GM12878 (cell line): ENCODE measurements at places on chromosomes 12 and 14. TPM values are rescaled to one million over a fixed set of nuclear protein-coding genes. Genes with fewer than 3 reads are reported as not detected.

Gene COL2A1
- total RNA-seq: 0.66 and 0.67 TPM in 2 replicates

GRCh38 chr14:88380405-88380804, 5.1 kb upstream of the SPATA7 start:
- no peaks in the 10 kb centered on the region for H3K36me3 ChIP-seq
- H3K4me1 ChIP-seq: no peaks in the 10 kb centered on the region
- H3K27me3 ChIP-seq: no peaks in the 10 kb centered on the region; the same call in 1 of the 2 replicates
- H3K27ac ChIP-seq: no peak overlapping the region
- DNase-seq: no peak

- H3K4me1 ChIP-seq: peaks cover 1% of the 10 kb centered on the region; the same call in 1 of the 2 replicates
- no peaks in the 10 kb centered on the region for H3K36me3 ChIP-seq
- H3K4me3 ChIP-seq: no peak overlapping the region
- DNase-seq: no peak
- H3K27ac ChIP-seq: no peak overlapping the region
- no peaks in the 10 kb centered on the region for H3K27me3 ChIP-seq
Observed at GRCh38 chr14:49945448-49946319, 52.8 kb downstream of the ARF6 start.

Gene FSCB
- total RNA-seq: not detected in 2 replicates

Gene KRT72
- not detected in 2 replicates for total RNA-seq

GRCh38 chr12:130161261-130162243, 712 bp upstream of the FZD10 start:
- H3K36me3 ChIP-seq: no peaks in the 10 kb centered on the region
- H3K27me3 ChIP-seq: no peaks in the 10 kb centered on the region
- no peak overlapping the region for H3K27ac ChIP-seq
- no peaks in the 10 kb centered on the region for H3K4me1 ChIP-seq

DNA sequence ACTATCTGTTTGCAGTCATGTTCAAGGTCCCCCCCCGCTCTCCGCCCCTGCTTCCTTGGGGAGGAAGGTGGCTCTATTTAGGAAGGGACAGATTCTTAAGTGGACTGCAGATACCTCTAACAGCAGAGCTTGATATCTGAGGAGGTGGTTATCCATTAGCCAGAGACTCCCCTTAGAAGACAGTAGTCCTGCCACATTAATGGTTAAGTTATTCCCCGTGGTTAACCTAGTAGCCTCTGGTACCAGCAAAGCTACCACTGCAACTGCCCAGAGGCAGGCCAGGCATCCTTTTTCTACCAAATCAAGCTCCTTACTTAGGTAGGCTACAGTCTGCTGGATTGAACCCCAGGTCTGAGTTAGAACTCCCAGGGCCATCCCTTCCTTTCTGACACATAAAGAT, 162.1 kb upstream of the AVPR1A start:
- no peaks in the 10 kb centered on the region for H3K4me1 ChIP-seq
- H3K36me3 ChIP-seq: no peaks in the 10 kb centered on the region
- DNase-seq: no peak
- H3K27me3 ChIP-seq: no peaks in the 10 kb centered on the region

- DNase-seq: no peak
- H3K27me3 ChIP-seq: no peaks in the 10 kb centered on the region
- no peaks in the 10 kb centered on the region for H3K36me3 ChIP-seq
- H3K27ac ChIP-seq: no peak overlapping the region
Observed at GRCh38 chr12:95179011-95179410, 38.3 kb downstream of the FGD6 start.

Gene FLRT2
- 0.03 and 0.05 TPM in 2 replicates for total RNA-seq

GRCh38 chr14:71487941-71488340, 444.3 kb upstream of the RGS6 start:
- no peaks in the 10 kb centered on the region for H3K27me3 ChIP-seq
- DNase-seq: no peak
- H3K4me3 ChIP-seq: no peak overlapping the region
- H3K4me1 ChIP-seq: peaks cover 17% of the 10 kb centered on the region
- H3K36me3 ChIP-seq: peaks cover 2% of the 10 kb centered on the region

GRCh38 chr14:65258391-65258790, 154.1 kb upstream of the FUT8 start:
- no peak overlapping the region for H3K27ac ChIP-seq
- no peaks in the 10 kb centered on the region for H3K4me1 ChIP-seq
- no peaks in the 10 kb centered on the region for H3K36me3 ChIP-seq
- no peak for DNase-seq
- no peak overlapping the region for H3K4me3 ChIP-seq

DNA sequence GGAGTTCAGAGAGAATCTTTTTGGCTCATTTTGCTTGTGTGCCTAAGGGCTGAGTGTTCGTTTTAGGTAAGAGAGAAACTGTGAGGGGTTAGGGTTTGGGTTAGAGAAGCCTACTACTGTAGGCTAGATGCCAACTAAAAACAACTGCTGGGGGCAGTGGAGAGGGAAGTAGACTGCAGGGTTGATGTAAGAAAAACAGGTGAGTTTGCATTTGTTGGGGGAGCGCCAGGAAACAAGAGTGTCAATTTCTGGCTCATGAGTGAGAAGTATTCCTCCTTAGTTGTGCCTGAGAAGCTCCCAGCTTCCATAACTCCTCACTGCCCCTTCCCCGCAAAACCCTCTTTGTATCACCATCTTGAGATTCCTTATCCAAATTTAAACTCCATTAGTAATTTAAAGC, 92.3 kb downstream of the DERA start:
- H3K36me3 ChIP-seq: no peaks in the 10 kb centered on the region; the same call in 1 of the 2 replicates
- H3K4me1 ChIP-seq: no peaks in the 10 kb centered on the region
- DNase-seq: no peak

GRCh38 chr12:25266497-25266896, 15.8 kb upstream of the KRAS start:
- no peak for DNase-seq
- no peak overlapping the region for H3K27ac ChIP-seq
- H3K4me1 ChIP-seq: peaks cover 24% of the 10 kb centered on the region
- no peaks in the 10 kb centered on the region for H3K27me3 ChIP-seq
- no peak overlapping the region for H3K4me3 ChIP-seq
- no peaks in the 10 kb centered on the region for H3K36me3 ChIP-seq

DNA sequence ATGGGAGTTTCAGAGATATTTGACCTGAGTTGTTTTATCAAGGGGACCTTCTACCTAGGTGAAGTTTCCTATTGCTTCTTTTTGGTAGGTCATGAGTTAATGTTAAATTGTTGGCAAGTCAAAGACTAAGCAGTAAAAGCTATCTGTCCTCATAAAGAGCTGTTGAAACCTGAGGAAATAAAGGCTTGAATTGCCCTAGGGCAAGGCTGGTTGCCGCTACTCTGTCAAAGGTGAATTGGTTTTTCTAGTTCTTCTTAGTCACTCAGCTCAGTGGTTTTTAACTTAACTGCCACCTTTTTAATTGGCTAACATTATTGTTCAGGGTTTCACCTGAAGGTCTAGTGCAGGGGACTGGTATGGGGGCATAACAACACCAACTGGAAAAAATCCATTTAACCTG, 441.6 kb upstream of the FBXO33 start:
- no peaks in the 10 kb centered on the region for H3K36me3 ChIP-seq
- peaks cover 3% of the 10 kb centered on the region for H3K4me1 ChIP-seq
- no peak overlapping the region for H3K4me3 ChIP-seq
- H3K27ac ChIP-seq: no peak overlapping the region

- H3K27ac ChIP-seq: no peak overlapping the region
- H3K4me1 ChIP-seq: no peaks in the 10 kb centered on the region
- no peaks in the 10 kb centered on the region for H3K27me3 ChIP-seq
- H3K4me3 ChIP-seq: no peak overlapping the region
Observed at GRCh38 chr12:55631056-55631455, 5.6 kb upstream of the OR10P1 start.

Gene GPR84
- 3.7 and 4.0 TPM in 2 replicates for total RNA-seq

- no peaks in the 10 kb centered on the region for H3K36me3 ChIP-seq
- H3K4me1 ChIP-seq: no peaks in the 10 kb centered on the region
- H3K27me3 ChIP-seq: no peaks in the 10 kb centered on the region
- no peak overlapping the region for H3K27ac ChIP-seq
Observed at GRCh38 chr14:82067221-82067875, 533.7 kb upstream of the SEL1L start.
